ENCODE measurements at places on chromosomes 5 and 9.

DNA sequence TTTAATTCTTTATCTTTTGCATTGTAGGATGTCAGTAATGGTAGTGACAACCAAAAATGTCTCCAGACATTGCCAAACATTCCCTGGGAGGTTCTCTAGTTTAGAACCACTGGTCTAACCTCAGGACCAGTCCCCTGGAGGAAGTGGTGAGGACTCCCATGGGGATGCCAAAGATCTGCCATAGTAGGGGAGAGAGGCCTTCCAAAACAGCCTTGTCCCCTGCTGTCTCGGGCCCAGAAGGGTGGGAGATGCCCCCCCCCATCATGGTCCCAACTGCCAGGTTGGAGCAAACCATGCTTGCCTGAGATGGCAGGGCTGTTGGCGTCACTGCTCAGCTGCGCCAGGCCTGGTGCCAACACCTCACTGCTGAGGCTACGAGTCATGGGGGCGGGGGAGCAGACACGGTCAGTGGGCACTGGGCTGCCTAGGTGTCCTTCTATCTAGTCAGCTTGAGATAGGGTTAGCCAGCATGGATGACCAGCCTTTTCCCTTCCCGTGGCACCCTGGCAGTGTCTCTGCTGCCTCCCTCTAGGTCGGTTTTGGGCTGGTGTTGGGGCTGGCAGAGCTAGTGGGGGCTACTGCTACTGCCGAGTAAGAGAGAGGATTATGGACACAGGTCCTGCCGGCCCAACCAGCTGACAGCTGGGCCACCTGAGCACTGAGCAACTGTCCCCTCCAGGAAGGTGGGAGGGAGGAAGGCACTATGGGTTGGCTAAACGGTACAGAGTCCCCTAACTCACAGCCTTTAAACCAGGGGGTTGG is 8.3 kb upstream of the CXXC5 start:
- DNase-seq = no peak

GRCh38 chr9:94951324-94952135 is 225.0 kb downstream of the AOPEP start:
- DNase-seq = no peak

DNA sequence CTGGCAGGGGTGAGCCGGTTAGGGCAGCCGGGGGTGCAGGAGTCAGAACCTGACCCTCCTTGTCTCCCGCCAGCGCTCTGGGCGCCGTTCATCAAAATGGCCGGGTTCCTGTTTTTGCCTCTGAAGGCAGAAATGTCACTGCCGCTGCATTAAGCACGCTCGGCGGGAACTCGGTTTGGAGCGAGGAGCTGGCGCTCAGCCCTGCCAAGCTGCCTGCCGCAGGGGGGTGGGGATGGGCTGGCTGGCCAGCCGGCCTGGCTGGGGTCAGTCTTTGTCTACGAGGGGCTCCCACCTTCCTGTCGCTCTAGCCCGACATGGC is 63.7 kb downstream of the CXXC5 start:
- no peak for DNase-seq

DNA sequence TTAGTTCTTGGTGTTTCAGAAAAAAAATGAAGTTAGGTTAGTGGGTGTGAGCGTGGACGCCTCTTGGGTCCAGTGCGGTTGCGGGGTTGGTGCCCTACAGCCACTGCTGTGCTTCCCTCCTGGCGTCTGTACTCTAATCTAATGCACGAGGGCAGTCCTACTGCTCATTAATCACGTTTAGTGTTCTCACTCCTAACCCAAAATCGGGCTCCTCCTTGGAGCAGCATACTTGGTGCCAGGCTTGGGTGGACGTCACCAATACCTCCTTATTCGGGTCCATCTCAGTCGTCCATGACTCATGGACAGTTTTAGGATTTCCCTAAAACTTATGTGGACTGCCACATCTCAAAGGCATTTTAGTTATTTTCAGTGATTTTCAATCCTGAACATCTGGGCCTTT is 41.6 kb downstream of the TRIO start:
- DNase-seq = no peak

- no peak for DNase-seq
Measured at GRCh38 chr9:38274800-38275199, 117.7 kb upstream of the ALDH1B1 start.

Data from amniotic stem cell (primary cell).